ENCODE measurements at places on chromosomes 3 and 15.

- DNase-seq, result no peak
Observed at GRCh38 chr15:97146929-97147870, 813.3 kb upstream of the ARRDC4 start.

GRCh38 chr3:160780245-160780644, 24.2 kb downstream of the PPM1L start:
- no peak for DNase-seq

DNA sequence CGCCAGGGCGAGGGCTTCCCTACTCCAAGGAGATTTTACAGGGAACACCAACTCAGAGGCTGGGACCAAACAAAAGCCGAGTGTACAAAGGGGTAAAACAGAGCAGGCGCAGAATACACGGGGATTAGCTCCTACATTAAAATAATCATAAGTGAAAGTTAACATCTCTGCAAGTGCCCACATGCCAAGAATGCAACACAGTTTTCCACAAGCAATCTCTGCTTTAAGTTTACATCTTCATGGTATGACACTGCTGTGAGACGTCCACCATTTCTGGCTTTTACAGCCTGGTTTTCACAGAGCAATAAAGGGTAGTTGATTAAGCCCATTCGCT, 500 bp upstream of the VGLL3 start:
- DNase-seq, result no peak

DNA sequence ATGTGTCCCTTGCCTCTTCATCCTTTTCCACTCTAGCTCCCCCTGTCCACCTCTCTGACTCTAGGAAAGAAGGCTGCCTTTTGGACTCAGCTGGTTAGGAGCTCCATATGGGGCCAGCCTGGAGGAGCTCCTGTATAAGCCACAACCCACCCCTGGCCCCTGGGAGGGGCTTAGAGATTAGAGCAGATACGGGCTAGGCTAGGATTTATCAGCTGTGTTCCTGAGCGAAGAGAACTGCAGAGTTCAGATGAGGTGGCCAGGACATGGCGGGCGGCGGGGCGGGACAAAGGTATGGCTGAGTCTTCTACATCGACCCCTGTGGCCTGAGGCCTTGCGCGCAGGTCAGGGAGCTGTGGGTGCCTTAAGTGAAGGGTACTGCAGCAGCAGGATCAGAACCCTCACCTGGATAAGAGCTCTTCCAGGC, 7.9 kb downstream of the NBEAL2 start:
- no peak for DNase-seq

DNA sequence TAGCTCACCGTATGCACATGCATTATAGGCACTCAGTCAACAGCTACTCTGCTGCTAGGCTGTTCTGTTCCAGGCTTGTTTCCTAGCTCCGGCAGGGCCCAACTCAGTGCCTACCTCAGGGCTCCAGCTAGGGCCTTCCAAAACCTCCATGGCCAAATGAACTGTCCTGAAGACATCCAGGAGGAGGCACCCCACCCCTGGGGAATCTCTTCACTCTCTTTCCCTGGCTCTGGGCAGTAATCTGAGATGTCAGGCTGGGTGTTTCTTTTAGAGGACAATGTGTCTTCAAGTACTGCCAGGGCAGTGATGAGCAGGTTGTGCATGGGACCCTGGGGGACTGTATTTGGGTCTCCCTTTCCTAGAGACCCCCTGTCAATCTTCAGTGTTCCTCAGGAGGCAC, 38.3 kb upstream of the TPM1 start:
- DNase-seq, result no peak

- DNase-seq, result peak; percentile 13
Observed at GRCh38 chr15:44289259-44289790, 806 bp downstream of the GOLM2 start.

DNA sequence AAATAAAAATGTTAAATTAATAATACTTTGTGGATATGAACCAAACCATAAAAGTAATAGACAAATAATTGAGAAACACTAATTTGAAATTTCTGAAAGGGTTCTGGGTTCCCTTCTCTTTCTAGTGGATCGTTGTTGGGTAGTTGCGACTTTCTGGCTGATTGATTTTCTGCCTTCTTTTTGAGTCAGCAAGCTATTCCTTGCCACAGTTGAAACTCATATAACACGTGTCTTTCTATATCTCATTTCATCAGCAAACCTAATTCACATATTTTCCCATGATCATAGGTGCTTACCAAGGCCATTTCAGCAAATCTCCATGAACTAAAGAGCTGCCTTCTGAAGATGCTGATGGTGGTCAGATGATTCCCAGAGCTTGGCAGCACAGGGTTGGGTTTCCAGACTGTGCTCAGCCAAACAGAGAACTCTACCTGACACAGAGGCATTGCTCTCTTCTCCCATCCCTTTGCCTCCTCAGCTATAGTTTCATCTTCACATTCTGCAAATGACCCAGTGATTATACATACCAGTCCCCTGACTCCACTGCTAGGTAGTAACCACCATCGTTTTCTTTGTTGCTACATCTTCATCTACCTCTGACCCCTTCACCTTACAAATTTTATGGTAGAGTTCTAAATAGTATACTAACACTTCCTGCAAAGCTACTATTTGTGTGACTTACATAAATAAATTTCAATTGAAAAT, 383.9 kb upstream of the DPH6 start:
- no peak for DNase-seq

All from choroid plexus epithelial cell (primary cell).